Testis (tissue), 5 donors: ENCODE measurements at places on chromosomes 3 and 15. TPM values are rescaled to one million over a fixed set of nuclear protein-coding genes. Genes with fewer than 3 reads are reported as not detected.

Gene ANKRD34C
- total RNA-seq = 0.08 TPM

Gene SLC2A2
- total RNA-seq = not detected

Gene LCTL
- 0.19 TPM for total RNA-seq

Gene GATM
- total RNA-seq = 386 TPM

Gene C2CD4A
- total RNA-seq = 0.39 TPM

Gene RHCG
- 1.4 TPM for total RNA-seq

Gene RAB6B
- total RNA-seq = 7.0 TPM

Gene NANOGP8
- total RNA-seq = 6.0 TPM

Gene DNAJA4
- 88.4 TPM for total RNA-seq

Gene CHRNB4
- total RNA-seq = 7.4 TPM

DNA sequence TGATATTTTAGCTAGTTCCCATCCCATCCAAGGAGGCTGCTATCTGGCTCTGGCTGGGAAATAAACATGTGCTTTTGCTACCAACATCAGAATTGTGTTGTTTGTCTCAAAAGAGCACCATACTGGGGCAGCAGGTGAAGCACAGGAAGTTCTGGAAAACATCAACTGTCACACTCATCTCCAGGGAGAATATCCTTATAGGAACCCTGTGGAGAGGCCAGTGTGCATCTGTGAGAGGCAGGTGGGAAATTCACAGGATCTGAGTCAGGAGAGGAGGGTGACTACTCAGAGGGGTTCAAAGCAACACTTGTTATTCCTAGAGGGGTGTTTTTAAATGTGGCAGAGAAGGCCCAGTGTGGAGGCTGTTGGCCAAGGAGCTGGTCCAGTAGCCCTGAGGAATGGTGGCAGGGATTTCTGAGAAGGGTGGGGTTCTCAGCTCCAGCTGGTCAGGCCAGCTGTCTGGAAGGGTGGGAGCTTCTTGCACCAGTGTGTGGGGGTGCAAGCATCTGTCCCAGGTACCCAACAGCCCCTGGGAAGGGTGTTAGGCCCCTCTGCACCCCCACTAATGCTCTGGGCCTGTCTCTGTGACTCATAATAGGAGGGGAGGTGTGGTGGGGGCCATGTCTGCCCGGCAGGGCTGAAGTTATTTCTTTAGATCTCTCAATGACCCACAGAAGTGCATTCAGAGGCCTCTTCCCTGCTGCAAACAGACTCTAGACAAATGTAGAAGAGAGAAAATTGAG lies 28.7 kb downstream of the RPSA start:
- DNase-seq = no peak
- no peaks in the 10 kb centered on the region for H3K36me3 ChIP-seq
- H3K4me3 ChIP-seq = no peak overlapping the region
- no peaks in the 10 kb centered on the region for H3K27me3 ChIP-seq

DNA sequence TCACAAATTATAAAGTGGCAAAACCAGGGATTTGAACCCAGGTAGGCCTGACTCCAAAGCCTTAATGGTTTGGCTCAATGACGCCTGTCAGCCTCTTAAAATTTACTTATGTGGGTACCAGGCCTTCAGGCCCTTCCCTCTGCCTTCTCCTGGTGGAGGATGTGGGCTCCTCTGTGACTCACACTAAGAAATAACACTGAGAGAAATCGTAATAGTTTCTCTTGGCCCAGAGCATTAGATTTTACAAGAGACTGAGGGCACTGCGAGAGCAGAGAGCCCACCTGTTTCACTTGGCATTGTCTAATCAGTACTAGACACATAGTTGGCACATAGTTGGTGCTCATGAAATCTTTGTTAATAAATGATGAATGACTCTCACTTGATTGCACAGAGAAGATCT lies 505.2 kb downstream of the SHQ1 start:
- H3K4me1 ChIP-seq = peaks cover 10% of the 10 kb centered on the region
- DNase-seq = no peak
- H3K27me3 ChIP-seq = no peaks in the 10 kb centered on the region
- no peak overlapping the region for H3K4me3 ChIP-seq

GRCh38 chr3:179015551-179016020 lies 56.0 kb downstream of the ZMAT3 start:
- H3K4me1 ChIP-seq = no peaks in the 10 kb centered on the region
- peak; percentile 66 for DNase-seq
- H3K27ac ChIP-seq = no peak overlapping the region
- no peak overlapping the region for H3K4me3 ChIP-seq
- no peaks in the 10 kb centered on the region for H3K27me3 ChIP-seq
- no peaks in the 10 kb centered on the region for H3K36me3 ChIP-seq

DNA sequence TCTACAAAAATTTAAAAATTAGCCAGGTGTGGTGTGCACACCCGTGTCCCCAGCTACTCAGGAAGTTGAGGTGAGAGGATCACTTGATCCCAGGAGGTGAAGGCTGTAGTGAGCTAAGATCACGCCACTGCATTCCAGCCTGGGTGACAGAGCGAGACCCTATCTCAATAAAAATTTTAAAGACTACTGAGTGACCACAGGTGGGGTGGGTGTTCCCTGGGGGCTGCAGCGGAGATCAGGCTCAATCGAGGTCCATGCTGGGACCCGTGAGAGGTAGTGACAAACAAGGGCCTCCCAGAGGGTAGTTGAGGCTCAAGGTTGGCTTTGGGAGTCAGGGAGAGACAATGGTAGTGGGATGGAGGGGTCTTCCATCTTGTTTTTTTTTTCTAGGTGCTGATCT lies 38.9 kb upstream of the LIMD1 start:
- peak; percentile 6 for DNase-seq
- H3K4me1 ChIP-seq = peaks cover 41% of the 10 kb centered on the region
- no peaks in the 10 kb centered on the region for H3K27me3 ChIP-seq
- no peaks in the 10 kb centered on the region for H3K36me3 ChIP-seq

DNA sequence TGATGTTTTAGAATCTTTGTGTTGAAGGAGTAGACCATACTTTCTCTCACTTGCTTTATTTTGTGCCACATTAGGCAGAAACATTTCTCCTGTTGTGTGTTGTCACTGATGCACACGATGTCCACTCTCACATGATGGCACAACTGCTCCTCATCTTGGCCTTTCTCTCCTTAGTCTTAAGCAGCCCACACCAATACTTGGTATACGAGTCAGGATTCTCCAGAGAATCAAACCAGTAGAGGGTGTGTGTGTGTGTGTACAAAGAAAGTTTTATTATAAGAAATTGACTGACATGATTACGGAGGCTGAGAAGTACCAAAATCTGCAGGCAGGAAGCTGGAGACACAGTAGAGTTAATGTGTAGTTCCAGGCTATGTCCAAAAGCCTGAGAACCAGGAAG lies 187.1 kb downstream of the ALCAM start:
- H3K4me1 ChIP-seq = no peaks in the 10 kb centered on the region
- DNase-seq = no peak
- H3K27me3 ChIP-seq = no peaks in the 10 kb centered on the region
- no peak overlapping the region for H3K27ac ChIP-seq
- no peak overlapping the region for H3K4me3 ChIP-seq

GRCh38 chr3:197029511-197030167 lies at the start of gene MELTF:
Gene MELTF, minus strand, starts transcription at chr3:197029817. Its CDS starts 115 bp downstream, at chr3:197029702.
- peak; percentile 62 for DNase-seq
- peak within 1 kb of the TSS; percentile 51 for H3K4me3 ChIP-seq
- H3K27me3 ChIP-seq = no peaks in the 10 kb centered on the region
- peaks cover 9% of the 10 kb centered on the region for H3K4me1 ChIP-seq
- no peaks in the 10 kb centered on the region for H3K36me3 ChIP-seq

DNA sequence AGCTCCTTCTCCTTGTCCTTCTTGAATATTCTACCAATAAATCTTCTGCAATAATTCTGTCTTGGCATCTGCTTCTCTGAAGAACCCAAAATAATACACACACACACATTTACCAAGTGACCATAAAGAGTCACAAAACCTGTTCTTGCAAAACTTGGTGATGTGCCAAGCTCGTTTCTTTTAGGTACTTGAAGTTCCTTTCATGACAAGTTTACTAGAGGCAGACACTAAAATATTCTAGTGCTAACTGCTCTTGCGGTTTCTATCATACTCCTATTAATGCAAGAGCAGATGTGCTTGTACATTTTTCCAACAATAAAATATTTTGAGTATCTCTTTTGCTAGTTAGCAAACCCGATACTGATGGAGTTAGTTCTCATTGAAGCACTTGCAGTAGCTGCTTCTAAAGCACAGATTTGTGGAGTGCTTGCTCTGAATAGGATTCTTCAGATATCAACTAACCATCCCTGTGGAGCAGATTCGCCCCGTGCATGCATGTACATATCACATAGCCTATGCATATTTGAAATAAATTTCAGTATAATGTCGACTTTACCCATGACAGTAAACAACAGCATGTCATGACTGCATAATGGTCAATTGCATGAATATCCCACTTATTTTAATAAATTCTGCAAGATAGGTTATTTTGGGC lies 23.2 kb downstream of the HHLA2 start:
- no peak for DNase-seq
- H3K27me3 ChIP-seq = no peaks in the 10 kb centered on the region
- no peaks in the 10 kb centered on the region for H3K36me3 ChIP-seq
- no peaks in the 10 kb centered on the region for H3K4me1 ChIP-seq

DNA sequence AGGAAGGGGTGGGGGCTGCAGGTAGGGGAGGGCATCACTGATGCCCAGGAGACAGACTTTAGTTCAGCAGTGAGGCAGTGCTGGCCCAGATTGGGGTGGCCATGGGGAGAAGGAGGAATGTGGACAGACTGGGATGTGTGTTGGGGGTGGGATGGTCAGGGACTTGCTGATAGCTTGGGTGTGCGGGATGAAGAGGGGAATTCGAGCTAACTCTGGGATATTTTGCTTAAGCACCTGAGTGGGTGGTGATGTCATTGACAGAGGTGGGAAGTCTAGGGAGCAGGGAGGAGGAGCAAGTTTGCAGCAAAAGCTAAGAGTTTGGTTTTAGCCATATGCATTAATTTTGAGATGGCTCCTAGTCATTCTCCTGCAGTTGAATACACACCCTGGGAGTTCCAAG lies 207.5 kb downstream of the RPLP1 start:
- H3K4me3 ChIP-seq = no peak overlapping the region
- H3K36me3 ChIP-seq = no peaks in the 10 kb centered on the region

- no peaks in the 10 kb centered on the region for H3K36me3 ChIP-seq
- H3K4me3 ChIP-seq = no peak overlapping the region
- DNase-seq = no peak
- no peaks in the 10 kb centered on the region for H3K27me3 ChIP-seq
These were observed 980.3 kb downstream of the EPHA3 start for GRCh38 chr3:90087703-90088102.

DNA sequence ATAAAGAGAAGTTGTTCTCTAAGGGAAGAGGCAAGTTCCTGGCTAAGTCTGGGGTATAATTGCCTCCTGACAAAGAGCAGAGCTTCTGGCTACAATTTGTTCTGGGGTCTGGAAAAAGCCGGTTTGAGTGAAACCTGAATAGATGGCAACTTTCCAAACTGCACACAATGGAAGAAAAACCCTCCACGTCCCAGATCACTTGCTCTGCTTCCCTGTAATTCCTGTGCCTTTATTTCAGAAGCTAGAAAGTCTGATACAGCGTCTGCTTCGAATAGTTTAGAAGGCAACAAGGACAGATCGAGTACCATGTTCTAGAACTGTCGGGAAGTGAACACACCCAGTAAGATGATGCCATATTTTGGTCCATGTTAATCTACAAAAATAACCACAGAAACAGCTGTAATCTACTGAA lies 1.6 kb upstream of the WDR82 start:
- H3K4me3 ChIP-seq = no peak overlapping the region
- peaks cover 42% of the 10 kb centered on the region for H3K4me1 ChIP-seq
- no peak for DNase-seq
- H3K27me3 ChIP-seq = no peaks in the 10 kb centered on the region

DNA sequence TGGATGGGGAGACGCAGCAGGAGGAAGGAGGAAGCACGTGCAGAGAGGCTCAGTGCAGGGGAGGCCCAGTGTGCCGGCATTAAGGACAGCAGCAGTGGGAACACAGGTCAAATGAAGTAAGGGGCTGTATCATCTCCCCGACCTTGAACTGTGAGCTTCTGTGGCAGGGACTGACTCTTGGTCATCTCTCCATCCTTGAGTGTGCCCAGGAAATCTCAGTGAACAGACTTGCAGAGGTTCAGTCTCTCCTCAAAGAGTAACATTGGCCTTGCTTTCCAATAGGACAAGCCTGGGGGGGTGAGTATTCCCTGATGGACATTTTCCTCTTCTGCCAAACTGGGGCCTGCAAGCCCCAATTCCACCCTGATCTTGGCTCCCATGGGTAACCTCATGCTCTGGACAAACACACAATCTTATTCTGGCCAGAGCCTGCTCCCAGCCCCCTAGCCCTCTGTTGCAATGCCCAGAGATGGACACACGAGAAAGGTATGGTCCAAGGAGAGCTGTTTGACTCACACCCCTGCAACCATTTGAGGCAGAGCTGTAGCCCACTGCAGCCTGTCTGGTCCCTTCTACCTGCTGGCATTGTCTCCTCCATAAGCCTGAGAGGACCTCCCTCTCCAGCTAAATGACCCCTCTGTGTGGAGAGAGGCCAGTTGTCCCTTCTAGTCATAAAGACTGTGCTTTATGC lies 50.9 kb downstream of the TLE3 start:
- no peaks in the 10 kb centered on the region for H3K27me3 ChIP-seq
- no peak overlapping the region for H3K4me3 ChIP-seq
- no peaks in the 10 kb centered on the region for H3K36me3 ChIP-seq
- no peak for DNase-seq
- H3K4me1 ChIP-seq = peaks cover 19% of the 10 kb centered on the region
- no peak overlapping the region for H3K27ac ChIP-seq

- no peaks in the 10 kb centered on the region for H3K36me3 ChIP-seq
- H3K4me1 ChIP-seq = peaks cover 10% of the 10 kb centered on the region
- no peaks in the 10 kb centered on the region for H3K27me3 ChIP-seq
- H3K27ac ChIP-seq = no peak overlapping the region
These were observed 88.4 kb upstream of the TLE3 start for GRCh38 chr15:70186152-70186551.

- H3K27me3 ChIP-seq = no peaks in the 10 kb centered on the region
- no peak overlapping the region for H3K4me3 ChIP-seq
- H3K36me3 ChIP-seq = no peaks in the 10 kb centered on the region
- H3K27ac ChIP-seq = no peak overlapping the region
These were observed 525.5 kb upstream of the MCTP2 start for GRCh38 chr15:93705753-93706455.

DNA sequence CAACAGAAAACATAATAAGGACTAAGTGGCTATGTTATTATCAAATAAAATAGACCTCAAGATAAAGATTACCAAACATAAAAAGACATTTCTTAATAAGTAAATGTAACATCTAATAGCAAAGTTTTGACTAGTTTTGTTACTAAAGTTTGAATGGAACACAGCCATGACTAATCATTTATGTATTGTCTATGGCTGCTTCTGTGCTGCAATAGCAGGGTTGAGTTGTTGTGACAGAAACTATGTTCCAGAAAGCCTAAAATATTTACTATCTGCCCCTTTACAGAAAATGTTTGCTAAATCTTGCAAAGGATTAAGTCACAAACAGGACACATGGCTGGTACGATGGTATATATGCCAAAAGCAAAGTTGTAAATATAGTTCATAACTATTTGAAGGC lies 37.9 kb upstream of the MYH15 start:
- no peak for DNase-seq
- no peak overlapping the region for H3K4me3 ChIP-seq
- H3K36me3 ChIP-seq = no peaks in the 10 kb centered on the region
- H3K27me3 ChIP-seq = no peaks in the 10 kb centered on the region
- no peak overlapping the region for H3K27ac ChIP-seq
